Fibroblast of lung (primary cell): ENCODE measurements at places on chromosomes 2 and 18.
A peak's percentile ranks its signal among the peaks of the same experiment; 100 is the strongest.

- DNase-seq, result peak; percentile 53
Observed at GRCh38 chr2:211745295-211746097, 793.1 kb downstream of the ERBB4 start.

DNA sequence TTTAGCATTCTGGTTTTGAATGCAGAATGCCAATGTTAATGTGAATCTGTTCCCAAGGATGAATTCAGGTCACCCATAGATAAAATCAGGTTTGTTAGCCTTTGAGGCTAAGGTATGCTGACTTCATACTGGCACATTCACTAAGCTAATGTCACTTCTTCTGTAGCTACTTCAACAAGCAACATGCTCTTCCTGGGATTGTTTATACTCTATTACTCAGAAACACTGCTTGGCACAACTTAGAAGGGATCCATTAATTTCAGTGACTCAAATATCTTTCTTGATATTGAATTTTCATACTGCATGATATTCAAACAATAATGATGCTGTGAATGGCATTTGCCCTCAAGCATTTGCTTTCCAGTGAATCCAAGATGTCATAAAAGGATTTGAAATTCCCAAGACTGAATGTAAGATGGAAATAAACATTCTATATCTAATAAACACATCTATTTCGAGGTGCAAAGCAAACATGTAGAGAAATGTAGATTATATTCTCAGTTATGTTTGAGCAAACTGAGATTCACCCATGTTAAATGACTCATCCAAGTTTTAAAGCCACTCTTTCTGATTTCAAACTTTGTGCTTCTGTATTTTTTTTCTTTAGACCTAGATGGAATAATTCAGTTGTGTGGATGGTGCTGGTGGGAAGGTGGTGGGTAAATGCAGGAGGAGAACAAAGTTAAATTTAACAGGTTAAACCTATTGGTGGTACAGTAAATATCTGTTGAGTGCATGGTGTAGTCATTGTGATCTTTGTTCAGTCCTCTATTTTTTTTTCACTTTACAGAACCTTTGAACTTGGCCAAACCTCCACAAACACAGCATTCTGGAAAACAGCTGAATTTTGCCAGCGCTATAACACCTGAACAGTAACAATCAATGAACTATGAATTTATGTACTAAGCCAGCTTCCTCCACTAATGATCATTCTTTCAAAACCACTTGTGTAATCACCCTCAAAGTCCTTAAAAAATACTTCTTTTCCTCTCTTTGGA lies 162.1 kb upstream of the XIRP2 start:
- DNase-seq, result no peak

- DNase-seq, result no peak
Observed at GRCh38 chr2:142926445-142926844, 49.0 kb downstream of the KYNU start.

DNA sequence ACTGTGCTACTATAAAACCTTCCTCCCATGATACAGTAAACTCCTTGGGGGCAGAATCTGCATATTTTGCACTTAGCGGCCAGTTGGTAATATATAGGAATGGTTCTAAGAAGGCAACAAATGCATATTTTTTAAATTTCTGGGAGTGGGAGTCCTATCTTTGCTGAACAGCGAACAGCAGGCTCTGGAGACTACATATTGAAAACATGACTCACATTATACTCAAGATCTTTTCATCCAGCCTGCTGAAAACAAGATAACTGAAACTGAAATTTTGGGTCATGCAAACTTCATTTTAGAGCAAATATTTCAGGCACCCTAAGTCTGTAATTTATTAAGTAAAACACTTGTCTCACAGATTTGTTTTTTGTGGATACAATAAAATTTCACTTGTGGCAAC lies 122.2 kb downstream of the SATB2 start:
- DNase-seq, result no peak

DNA sequence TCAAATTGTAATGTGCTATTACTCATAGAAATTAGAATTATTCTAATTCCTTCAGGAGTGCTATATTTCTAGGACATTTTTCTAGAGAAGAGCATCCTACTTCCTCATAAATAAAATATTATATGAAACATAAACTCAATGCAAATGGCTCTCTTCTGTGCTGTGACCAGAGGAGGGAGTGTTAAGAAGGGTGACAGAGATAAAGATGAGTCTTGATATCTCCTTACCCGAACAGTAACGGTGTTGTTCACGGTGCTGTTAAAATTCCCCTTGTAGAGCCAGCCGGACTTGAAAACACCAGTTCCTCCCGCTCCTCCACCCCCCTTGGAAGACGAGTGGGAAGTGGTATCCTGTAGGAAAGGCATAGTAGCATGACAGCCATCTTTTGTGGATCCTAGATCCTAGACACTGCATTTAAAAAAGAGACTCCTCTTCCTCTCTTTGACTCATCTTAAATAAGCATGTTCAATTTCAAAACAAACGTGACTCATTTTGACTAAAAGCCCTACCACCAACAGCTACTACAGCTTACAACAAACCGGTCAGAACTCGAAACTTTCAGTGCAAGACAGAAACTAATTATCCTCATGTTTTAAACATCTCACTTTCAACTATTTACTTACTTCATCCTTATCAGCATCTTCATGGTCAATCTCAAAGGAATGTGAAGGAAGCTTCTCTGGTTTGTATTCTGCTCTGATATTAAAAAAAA lies 156.3 kb downstream of the DOCK10 start:
- DNase-seq, result peak; percentile 87

DNA sequence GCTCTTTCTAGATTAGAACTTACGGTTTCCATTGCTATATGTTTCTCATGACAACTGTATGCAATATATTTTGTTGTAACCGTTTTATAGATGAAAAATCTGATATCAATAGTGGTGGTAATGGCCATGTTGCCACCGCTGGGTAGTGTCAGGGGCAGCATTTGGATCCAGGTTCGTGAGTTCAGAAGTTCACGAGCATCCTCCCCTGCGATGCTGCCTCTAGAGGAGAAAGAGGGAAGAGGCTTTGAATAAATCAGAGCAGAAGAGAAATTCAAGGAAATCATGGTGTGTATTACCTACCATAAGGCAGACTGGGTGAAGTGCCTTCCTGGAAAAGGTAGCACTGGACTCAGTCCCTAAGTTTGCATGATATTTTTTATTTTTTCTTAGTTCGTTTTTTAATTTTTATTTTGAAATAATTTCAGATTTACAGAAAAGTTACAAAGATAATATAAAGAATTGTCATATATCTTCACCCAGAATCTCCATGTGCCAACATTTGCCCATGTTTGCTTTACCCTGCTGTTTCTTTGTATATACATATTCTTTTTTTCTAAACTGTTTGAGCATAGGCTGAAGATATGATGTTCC lies 3.3 kb upstream of the ZBTB7C start:
- DNase-seq, result peak; percentile 30
